Frontal cortex (tissue), 4 donors: ENCODE measurements at places on chromosomes 12 and 14. TPM values are rescaled to one million over a fixed set of nuclear protein-coding genes. Genes with fewer than 3 reads are reported as not detected.
A peak's percentile ranks its signal among the peaks of the same experiment; 100 is the strongest.

Gene KRT71
- not detected for total RNA-seq

Gene CACNA2D4
- not detected for total RNA-seq

Gene GPR84
- not detected for total RNA-seq

Gene NCAPD2
- 9.4 TPM for total RNA-seq

Gene RTL1
- not detected for total RNA-seq

Gene PAPLN
- 1.2 TPM for total RNA-seq

Gene KCNC2
- total RNA-seq: 22.4 TPM

- DNase-seq: no peak
Observed at GRCh38 chr12:52992699-52993557, 13.3 kb upstream of the EIF4B start.

GRCh38 chr12:80701388-80701787 is 6.0 kb upstream of the MYF6 start:
- DNase-seq: no peak

GRCh38 chr12:107650977-107651376 is 34.6 kb upstream of the PWP1 start:
- no peak for DNase-seq

GRCh38 chr14:22383515-22384166 is 205.4 kb downstream of the DAD1 start:
- DNase-seq: no peak

DNA sequence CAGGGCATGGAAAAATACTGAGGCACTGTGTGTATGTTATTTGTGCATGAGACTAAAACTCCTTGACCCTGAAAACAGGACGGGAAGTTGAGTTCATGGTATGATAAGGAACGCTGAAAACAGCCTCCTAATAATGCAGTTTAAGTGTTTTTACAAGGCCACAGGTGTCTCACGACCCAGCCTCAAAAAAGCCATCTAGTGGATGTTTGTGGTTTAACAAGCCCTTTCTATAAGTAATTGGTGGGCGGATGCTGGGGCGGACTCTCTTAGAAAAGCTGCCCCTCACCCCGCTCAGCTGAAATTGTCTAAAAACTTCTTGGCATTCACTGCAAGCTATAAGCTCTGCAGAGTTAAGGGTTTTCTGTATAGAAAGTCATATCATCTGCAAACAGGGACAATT is 184.5 kb downstream of the NUBPL start:
- DNase-seq: no peak

DNA sequence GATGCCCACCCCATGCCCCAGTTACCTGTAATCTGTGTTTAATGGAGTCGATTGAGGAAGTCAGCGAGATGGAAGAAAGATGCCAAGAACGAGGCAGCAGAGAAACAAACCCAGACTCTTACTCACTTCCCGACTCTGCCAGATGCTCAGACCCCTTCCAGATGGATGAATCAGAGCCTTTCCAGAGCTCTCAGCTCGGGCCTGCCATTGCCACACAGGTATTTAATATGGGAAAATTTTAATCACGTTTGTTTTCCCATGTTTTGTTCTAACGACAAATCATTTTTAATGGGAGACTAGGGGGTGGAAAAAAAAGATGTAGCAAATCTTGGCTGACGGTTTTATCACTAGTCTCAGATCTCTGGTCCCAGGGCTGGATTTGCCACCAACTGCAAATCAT is 72.5 kb upstream of the SRRM4 start:
- no peak for DNase-seq

- DNase-seq: no peak
Observed at GRCh38 chr14:34628681-34629135, 1.2 kb downstream of the SNX6 start.

- peak; percentile 7 for DNase-seq
Observed at GRCh38 chr14:101228949-101229541, 325.5 kb upstream of the RTL1 start.

DNA sequence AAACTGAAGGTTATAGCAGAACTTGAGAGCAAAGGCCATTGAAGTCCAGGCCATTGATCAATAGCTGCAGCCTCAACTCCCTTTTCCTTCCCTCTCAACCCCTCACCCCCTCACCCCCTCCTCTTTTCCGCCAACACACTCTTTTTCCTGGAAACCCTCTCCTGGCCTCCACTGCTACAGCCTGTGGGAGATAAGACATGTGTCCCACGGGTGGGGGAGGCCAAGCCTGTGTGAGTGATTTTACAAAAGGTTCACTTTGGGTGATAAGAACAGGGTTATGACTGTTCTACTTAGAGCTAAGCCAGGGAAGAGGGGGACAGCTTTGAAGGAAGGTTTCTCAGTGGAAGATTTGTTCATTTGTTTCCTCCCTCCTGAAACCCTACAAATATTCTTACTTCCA is 9.2 kb upstream of the FGF23 start:
- DNase-seq: no peak

DNA sequence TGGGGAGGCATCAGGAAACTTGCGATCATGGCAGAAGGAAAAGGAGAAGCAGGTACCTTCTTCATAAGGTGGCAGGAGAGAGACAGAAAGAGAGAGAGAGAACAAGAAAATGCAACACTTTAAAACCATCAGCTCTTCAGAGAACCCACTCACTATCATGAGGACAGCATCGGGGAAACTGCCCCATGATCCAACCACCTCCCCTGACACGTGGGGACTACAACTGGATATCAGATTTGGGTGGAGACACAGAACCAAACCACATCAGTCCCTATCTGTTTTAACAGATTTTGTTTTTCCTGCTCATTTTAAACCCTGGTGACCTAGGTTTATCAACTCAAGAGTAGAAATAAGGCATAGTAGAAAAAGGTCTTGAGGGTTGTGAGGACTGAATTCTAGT is 210.1 kb upstream of the PLXNC1 start:
- no peak for DNase-seq
